Vagina (tissue), 2 donors: ENCODE measurements at places on chromosomes 7 and 10.

DNA sequence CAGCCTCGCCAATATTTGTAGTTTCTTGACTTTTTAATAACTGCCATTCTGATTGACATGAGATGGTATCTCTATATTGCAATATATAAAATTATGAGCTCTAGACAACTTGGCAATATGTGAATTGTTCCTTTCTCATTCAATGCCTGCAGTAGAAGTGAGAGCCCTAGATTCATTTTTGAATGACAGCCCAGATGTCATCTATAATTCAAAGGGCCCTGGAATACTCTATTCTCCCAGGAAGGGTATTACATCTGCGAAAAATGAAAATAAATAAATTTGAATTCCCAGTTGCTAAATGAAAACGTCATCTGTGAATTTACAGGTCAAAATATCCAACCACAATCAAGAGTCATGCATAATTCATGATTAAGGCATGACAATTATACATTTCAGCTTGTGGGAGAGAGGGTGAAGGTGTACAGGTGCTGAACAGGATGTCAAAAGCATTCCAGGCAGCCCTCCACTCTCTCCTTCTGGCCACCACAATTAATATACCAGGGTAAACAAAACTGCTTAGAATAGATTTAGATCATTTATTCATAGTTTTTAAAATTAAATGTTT, 1147.3 kb downstream of the XPNPEP1 start:
- no peak for DNase-seq

DNA sequence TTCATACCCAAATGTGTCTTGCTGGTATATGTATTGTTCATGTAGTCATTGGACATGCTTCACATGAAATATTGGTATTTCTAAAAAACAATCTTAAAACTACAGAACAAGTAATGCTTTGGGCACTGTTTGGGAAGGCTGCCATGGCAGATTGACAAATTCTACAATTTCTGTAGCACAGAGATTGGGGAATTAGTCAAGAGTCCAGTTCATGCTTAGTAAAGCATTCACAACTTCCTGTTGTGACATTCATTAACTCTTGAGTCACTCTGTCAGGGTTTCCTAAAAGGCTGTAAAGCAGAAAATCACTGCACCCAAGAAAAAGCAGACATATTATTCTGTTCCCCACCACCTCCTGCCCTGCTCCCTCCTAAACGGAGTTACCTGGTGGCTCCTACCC, 398.9 kb downstream of the PHTF2 start:
- DNase-seq, result no peak

GRCh38 chr10:99658622-99659030, 683 bp upstream of the ENTPD7 start:
- no peak for DNase-seq

- DNase-seq, result no peak
Observed at GRCh38 chr7:108584211-108584610, 14.5 kb downstream of the DNAJB9 start.

- no peak for DNase-seq
Observed at GRCh38 chr7:46576950-46577349, 655.9 kb upstream of the IGFBP3 start.

GRCh38 chr10:117609095-117609795, 66.7 kb downstream of the EMX2 start:
- no peak for DNase-seq

DNA sequence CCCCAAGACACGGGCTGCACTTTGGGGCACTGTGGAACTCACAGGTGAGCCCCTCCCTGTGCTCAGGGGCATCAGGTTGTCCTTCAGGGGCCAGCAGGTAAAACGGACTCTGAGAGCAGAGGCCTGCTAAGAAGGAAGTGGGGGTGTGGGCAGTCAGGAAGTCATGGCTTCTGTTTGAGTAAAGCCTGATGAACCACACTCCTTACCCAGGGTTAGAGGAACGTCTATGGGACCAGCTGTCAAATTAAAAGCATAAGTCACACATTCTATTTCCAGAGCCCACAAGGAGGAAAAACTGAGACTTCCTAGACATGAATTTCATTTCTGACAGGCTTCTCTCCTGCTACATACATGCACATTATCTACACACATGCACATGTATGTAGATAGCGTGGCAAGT, 616.4 kb downstream of the SDK1 start:
- DNase-seq, result no peak

DNA sequence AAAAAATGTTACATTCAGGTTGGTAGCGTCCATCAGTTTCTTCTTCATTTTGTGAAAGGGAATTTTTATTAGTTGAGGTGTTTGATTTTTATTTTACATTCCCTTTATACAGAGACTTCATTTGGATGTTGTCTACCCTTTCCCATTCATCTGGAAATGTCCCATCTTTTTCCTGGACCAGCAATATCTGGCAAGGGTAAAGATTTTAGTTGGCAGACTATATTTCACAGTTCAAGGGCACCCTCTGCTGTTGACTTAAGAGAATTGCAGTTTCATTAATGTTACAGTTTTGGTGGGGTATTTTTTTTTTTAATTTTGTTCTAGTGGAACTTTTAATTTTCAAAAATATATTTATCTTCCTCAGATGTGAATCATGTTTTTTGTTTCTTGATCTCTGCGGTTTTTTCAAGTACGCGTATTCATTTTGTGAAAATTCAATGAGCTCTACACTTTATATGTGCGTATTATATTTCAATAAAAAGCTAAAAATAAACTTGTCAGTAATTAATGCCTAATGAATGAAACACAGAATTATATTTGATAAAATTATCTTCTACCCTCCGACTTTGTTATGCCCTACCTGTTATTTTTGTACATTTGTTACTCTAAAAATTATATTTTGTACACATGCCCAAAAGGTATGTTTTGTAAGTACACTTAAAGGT, 97.9 kb upstream of the KLF14 start:
- no peak for DNase-seq

DNA sequence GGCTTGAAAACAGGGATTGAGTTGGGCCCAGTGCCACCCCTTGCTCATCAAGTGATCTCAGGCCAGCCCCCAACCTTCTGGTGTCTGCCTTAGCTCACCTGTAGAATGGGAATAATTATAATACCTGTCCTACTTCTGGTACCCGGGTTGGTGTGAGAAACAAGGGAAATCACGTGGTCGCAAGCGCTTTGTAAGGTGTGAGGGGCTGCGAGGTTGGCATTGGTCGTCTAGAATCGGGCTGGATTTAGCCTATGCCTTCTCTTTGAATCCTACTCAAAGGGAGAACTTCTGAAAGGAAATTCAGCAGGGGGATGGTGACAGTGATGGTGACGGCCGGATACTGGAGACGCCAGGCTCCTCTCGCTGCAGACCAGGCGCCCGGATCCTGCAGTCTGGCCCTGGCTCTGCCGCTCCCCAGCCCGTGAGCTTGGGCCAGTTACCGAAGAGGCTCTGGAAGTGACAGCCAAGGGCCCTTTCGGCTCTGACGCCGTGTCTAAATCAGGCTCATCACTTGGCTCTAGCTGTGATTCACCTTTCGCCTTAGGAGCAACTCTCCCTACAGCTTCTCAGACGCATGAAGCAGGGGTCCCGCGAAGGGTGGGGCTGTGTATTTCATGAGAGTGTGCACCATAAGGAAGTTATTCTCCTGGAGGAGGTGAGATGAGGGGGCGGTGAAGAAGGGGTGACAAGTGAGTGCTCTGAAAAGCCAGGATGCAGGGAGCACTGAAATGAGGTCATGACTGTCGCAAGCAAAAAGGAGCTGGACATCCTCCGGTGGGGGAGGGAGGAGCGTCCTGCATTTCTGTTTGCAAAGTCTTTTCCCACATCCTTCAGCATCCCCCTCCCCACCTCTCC, 4.0 kb upstream of the CREB5 start:
- DNase-seq, result no peak

DNA sequence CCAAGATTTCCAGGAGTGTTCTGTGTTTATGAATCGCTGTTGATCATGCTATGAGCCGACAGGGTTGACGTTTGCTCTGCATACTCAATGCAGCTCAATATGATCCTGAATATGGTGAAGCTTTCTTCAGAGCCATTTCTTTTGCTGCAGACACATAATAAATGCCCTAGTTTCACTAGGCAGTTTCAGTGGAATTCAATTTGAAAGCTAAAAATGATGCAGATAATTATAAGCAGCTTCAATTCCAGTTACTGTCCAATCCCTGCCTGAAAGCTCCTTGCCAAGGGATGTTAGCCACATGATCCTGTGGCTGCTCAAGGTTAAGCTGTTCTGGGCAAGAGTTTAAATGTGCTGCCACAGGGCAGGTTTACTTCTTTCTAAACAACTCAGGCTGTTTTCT, 805.6 kb downstream of the NRG3 start:
- no peak for DNase-seq

- DNase-seq, result no peak
Observed at GRCh38 chr7:953547-954327, 743 bp downstream of the ADAP1 start.

GRCh38 chr10:99451981-99452380, 21.6 kb upstream of the GOT1 start:
- DNase-seq, result no peak

DNA sequence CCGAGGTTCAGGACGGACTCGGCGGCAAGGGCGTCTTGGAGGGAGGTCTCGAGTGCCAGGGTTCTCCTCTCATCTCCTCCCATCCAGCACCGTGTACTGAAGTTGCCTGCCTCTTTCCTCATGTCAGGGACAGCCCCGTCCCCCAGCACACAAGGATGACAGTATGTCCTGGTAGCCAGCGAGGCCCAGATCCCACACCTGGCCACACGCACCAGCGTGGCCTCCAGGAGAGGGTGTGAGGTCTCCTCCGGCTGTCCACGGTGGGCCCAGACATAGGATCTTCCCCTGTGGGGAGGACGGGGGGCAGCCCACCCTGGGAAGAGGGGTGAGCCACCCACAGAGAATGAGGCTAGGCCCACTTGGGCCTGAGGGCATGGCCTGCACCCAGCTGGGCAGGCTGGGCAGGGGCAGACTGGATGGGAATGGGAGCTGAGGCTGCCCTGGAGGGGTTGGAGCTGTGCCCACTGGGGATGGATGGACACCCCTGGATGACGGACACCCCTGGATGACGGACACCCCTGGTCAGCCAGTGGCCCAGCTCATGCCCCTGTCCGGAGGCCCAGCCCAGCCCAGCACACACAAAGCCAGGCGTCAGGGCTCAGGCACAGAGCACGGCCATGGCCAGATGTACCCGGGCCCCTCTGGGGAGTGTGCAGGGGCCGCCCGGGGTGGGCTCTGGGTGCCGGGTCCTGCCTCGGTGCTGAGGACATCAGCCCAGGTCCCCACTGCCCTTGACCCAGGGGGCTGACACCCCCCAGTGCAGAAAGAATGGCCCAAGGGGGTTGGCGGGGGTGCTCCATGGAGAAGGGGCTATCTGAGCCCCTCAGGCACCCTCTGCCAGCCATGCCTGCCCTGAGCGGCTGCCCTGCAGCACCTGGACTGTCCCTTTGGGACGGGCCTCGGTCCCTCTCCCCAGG, 30.9 kb upstream of the CFAP46 start:
- DNase-seq, result no peak

GRCh38 chr10:19580691-19581090, 235.5 kb upstream of the PLXDC2 start:
- no peak for DNase-seq

GRCh38 chr7:83036721-83037380, 125.8 kb downstream of the PCLO start:
- DNase-seq, result no peak

- no peak for DNase-seq
Observed at GRCh38 chr7:123191132-123191531, 8.6 kb downstream of the SLC13A1 start.

- no peak for DNase-seq
Observed at GRCh38 chr10:29709484-29710002, 74.8 kb upstream of the SVIL start.

GRCh38 chr7:151249034-151249731, 689 bp upstream of the SMARCD3 start:
- no peak for DNase-seq

DNA sequence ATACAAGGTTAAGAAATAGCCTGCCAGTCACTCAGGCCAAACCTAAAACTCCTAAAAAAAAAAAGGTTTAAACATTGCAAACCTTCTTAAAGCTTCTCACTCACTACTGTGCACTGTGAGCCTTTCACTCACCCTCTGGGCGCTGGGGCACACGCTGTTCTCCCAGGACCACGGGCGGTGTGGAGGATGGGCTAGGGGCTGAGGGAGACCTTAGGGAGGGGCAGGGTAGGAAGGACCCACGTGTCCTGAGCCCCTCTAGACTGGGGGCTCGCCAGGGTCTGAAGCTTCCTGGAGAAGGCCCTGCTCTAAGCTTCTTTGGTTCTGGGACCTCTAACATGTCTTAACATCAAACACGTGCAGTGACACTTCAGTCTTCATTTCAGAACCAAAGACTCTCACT, 569.8 kb downstream of the DNAJB6 start:
- DNase-seq, result no peak

DNA sequence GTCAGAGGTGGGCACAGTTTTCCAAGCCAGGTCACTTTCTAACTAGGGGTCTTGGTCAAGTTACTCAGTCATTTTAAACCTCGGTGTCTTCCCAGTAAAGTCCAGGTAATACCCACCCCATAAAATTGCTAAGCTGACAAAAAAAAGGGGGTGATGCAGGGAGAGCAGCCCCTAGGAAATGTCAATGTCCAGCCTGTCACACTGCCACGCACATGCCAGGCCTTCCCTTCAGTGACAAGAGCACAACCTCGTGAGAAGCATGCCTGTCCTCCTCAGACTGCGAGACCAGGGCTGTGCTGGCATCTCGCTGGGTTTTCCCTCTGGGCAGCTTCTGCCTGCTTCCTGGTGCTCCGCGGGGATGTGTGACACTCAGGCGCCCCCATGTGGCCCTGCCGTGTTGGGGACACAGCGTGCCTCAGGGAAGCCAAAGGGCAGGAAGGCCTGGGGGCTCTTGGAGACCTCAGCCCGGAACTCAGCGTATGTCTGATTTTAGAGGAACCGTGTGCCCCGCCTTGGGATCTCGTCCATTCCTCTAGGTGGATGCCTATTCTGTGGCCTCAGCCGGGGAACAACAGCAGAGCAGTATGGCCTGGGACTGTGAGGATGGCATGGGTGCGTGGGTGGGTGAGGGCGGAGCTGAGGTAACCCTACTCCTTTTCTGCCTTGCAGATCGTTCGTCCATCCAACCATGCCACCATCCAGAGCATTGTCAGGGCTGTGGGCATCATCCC, 10.2 kb upstream of the GDF2 start:
- no peak for DNase-seq

DNA sequence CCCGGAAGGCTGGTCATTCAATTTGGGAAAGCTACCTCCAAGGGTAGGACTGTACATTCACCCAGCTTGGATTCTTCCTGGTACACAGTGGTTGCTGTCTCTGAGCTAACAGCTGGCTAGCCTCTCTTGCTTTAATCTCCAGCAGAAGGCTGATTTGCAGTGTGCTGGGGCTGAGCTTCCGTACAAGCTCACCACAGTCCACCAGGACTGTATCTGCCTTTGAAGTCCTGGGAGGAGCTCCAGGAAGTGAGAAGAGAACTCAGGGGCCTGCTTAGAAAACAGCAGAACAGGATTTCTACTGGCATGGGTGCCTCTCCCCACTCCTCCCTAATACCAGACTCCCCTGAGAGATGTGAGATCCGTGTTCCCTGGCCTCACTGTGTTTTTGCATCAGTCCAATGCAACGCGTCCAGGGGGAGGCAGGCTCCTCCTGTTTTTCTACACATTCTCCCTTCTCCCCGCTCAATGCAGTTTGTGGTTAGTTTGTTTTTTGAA, 6.6 kb downstream of the AFAP1L2 start:
- DNase-seq, result no peak
